ENCODE measurements at places on chromosomes 2 and 18. TPM values are rescaled to one million over a fixed set of nuclear protein-coding genes. Genes with fewer than 3 reads are reported as not detected.
A peak's percentile ranks its signal among the peaks of the same experiment; 100 is the strongest.

DNA sequence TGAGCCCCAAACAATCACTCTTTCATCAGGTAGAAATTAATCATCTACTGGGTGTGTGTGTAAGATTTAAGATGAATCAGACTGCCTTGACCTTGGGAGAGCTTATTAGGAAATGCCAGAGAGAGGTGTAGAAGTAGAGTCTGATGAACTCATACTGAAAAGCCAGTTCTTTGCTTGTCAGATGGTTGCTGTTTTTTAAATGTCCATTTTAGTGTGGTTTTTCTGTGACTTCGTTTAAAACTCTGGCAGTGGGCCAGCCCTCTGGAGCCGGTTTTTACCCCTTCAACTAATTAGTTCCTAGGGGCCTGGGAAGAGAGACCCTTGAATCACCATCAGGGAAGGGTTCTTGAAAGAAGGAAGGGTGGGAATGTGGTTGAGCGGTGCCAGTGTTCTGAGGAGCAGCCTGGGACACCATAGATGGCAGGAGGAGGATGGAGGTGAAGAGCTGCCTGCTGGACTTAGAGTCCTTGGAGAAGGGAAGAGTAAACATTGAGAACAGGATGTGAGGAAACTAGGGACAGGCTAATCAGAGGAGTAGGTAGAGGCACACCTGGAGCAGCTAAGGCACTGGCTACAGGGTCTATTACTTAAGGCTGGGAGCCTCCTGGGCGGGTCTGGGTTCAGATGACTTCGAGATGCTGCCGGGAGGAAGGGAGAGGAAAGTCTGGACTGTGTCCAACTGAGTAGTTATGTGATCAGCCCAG, 66.1 kb downstream of the LRRFIP1 start:
- DNase-seq, result no peak
- H3K27ac ChIP-seq, result peak overlapping the region; percentile 84
- peaks cover 16% of the 10 kb centered on the region for H3K27me3 ChIP-seq

DNA sequence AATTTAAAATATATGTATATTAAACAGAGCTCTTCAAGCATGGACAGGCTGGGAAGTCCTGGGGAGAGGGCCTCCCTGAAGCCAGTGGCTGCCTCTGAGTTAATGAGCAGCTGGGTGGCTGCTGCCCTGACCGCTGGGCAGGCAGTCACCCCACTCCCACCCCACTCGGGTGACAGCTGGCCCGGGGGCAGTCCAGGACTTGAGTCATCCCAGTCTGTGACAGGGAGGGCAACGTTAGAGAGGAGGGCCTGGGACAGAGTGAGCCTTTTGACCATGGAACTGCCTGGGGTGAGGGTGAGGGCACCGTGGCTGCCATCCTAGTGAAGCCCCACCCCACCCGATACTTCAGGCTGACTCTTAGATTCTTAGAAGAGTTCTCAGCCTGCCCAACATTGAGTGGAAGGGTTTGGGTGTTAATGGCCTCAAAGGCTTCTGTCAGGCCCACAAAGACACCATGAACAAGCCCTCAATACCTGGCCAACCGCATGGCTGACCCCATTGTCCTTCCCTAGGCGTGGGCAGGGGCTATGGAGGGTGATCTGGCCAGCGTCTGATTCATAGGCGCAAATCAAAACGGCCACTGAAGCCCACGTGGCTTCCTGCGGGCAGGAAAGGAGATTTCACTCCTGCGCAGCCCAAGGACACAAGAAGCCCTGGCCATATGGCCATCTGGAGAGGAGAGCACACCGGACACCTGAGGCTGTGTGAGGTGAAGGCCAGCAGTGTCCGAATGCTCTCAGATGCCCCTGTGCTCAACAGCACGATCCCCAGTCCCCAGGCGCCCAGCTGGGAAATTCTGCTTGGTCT, 47.5 kb downstream of the MRPS5 start:
- no peak for DNase-seq
- H3K4me1 ChIP-seq, result no peaks in the 10 kb centered on the region
- no peak overlapping the region for H3K27ac ChIP-seq
- no peak overlapping the region for H3K4me3 ChIP-seq
- peaks cover 11% of the 10 kb centered on the region for H3K27me3 ChIP-seq
- H3K36me3 ChIP-seq, result no peaks in the 10 kb centered on the region

GRCh38 chr2:12031866-12032265, 285.4 kb downstream of the LPIN1 start:
- DNase-seq, result no peak
- no peak overlapping the region for H3K27ac ChIP-seq
- no peak overlapping the region for H3K4me3 ChIP-seq
- no peaks in the 10 kb centered on the region for H3K4me1 ChIP-seq
- H3K27me3 ChIP-seq, result peaks cover 1% of the 10 kb centered on the region
- no peaks in the 10 kb centered on the region for H3K36me3 ChIP-seq

- H3K27ac ChIP-seq, result no peak overlapping the region
- H3K27me3 ChIP-seq, result no peaks in the 10 kb centered on the region
- H3K36me3 ChIP-seq, result no peaks in the 10 kb centered on the region
- DNase-seq, result no peak
Measured at GRCh38 chr18:65073060-65073550, 677.7 kb upstream of the CDH7 start.

- H3K4me1 ChIP-seq, result no peaks in the 10 kb centered on the region
- H3K4me3 ChIP-seq, result no peak overlapping the region
- no peak for DNase-seq
- no peak overlapping the region for H3K27ac ChIP-seq
- H3K27me3 ChIP-seq, result peaks cover 1% of the 10 kb centered on the region
- no peaks in the 10 kb centered on the region for H3K36me3 ChIP-seq
Measured at GRCh38 chr2:135311268-135311667, 219.8 kb downstream of the ZRANB3 start.

DNA sequence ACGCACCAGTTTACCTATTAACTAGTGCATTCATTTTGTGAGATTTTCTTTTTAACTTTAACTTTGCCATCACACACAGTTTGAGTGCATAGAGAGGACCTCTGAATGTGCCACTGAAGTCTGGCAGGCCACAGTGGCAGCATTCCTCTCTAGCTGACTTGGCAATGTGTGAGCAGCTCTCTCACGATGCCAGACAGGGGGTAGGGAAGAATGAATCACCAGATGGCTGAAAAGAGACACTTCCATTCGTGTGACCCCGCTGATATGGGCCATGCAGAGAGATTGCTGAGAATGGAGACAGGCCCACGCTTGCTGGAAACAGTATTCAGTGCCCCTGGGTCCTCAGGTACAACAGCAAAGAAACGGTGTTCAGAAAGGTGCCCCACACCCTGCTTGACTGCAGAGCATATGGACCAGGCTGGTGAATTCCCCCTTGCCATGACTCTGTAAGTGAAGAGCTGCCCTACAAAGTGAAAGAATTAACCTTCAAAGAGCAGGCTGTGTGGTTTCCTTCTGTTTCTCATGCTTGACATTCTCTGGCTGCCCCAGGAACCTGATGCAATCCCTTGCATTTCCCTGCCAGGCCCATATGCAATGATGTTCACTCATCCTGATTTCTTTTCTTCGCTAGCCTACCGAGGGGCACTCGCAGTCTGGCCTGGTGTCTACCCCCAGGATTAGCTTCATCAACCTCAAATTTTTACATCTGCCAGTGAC, 236.1 kb downstream of the CDH20 start:
- no peak overlapping the region for H3K27ac ChIP-seq
- no peaks in the 10 kb centered on the region for H3K4me1 ChIP-seq
- DNase-seq, result no peak
- peaks cover 1% of the 10 kb centered on the region for H3K27me3 ChIP-seq
- peaks cover 3% of the 10 kb centered on the region for H3K36me3 ChIP-seq
- H3K4me3 ChIP-seq, result no peak overlapping the region

DNA sequence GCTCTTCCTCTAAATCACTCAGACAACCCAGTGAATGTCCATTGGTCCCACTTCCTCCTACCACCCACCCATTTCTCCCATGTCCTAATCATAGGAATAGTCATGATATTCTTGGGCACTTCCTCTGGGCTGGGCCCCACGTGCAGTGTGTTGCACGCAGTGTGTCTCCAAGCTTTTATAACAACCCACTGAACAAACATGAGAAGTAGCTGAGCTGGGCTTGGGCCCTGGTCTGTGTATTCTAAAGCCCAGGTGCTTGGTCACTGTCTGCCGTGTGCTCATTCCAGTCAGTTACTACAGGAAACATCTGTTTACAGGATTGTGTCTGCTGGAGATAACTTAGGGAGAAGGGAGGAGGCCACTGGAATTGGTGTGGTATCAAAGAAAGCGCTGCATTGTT, 64.2 kb upstream of the THOC1 start:
- H3K27ac ChIP-seq, result peak overlapping the region; percentile 99
- peak overlapping the region; percentile 62 for H3K4me3 ChIP-seq
- DNase-seq, result peak; percentile 36
- H3K27me3 ChIP-seq, result peaks cover 13% of the 10 kb centered on the region

DNA sequence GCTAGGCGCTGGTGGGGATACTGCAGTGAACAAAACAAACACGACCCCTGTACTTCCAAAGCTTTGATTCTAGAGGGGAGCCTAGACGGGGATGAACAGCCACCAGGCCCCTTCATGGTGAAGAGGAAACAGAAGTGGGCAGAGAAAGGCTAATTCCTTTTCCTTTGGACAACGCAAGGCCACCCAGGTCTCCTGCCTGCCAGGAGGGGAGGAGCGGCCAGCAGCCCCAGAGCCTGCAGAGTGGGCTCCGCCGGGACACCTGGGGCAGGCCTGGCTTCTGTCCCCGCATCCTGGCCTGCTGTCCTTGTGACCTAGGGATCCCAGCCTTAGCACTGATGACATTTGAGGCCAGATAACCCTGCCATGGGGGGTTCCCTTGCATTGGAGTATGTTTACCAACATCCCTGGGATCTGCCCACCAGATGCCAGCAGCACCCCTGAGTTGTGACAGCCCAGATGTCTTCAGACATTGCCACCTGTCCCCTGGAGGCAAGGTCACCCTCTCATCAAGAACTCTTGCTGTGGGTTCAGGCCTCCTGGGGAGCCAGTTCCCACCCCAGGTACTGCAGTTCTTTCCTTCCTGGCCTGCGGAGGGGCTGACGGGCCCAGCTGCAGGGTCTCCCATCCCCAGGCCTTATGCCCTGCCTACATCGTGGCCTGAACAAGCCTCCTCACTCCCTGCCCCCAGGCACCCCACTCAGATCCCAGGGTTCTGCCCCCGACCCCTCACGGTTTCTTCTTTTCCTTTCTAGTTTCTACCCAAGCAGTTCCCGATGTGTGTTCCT, 125.7 kb downstream of the SEPTIN10 start:
- H3K4me1 ChIP-seq, result peaks cover 16% of the 10 kb centered on the region
- H3K27ac ChIP-seq, result no peak overlapping the region
- peaks cover 5% of the 10 kb centered on the region for H3K27me3 ChIP-seq

DNA sequence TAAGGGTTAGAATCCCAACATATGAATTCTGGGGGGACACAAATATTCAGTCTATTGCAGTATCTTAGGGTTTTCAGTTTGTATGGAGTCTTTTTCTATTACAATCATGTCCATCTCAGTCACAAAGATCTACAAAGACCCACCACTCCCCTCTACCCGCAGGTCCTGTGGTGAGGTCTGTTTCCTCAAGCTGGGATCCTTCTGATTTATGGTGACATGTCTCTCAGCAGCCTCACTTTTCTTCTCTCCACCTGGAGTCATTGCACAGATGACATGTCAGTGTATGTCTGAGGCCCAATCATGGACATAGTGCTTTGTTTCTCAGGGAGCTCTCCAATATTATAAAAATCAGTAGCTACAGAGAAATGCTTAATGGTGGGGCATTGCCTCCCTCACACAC, 113.4 kb upstream of the RAB27B start:
- no peak overlapping the region for H3K4me3 ChIP-seq
- no peaks in the 10 kb centered on the region for H3K4me1 ChIP-seq
- no peak for DNase-seq

SNED1 gene
- total RNA-seq, result 2.3 TPM

SULT1C4 gene
- total RNA-seq, result 22.6 TPM

C2orf15 gene
- 0.26 TPM for total RNA-seq

SERPINB4 gene
- 0.41 TPM for total RNA-seq

MYO5B gene
- 1.5 TPM for total RNA-seq

ABCG8 gene
- total RNA-seq, result not detected

SLC4A3 gene
- total RNA-seq, result 2.1 TPM

Measured in endothelial cell (in vitro differentiated cells).